ENCODE measurements at places on chromosomes 16 and 17.
A peak's percentile ranks its signal among the peaks of the same experiment; 100 is the strongest.

GRCh38 chr16:77987810-77988209 lies 34.5 kb upstream of the CLEC3A start:
- no peak for DNase-seq

GRCh38 chr16:14278749-14279148 lies 207.6 kb downstream of the MRTFB start:
- DNase-seq = no peak

DNA sequence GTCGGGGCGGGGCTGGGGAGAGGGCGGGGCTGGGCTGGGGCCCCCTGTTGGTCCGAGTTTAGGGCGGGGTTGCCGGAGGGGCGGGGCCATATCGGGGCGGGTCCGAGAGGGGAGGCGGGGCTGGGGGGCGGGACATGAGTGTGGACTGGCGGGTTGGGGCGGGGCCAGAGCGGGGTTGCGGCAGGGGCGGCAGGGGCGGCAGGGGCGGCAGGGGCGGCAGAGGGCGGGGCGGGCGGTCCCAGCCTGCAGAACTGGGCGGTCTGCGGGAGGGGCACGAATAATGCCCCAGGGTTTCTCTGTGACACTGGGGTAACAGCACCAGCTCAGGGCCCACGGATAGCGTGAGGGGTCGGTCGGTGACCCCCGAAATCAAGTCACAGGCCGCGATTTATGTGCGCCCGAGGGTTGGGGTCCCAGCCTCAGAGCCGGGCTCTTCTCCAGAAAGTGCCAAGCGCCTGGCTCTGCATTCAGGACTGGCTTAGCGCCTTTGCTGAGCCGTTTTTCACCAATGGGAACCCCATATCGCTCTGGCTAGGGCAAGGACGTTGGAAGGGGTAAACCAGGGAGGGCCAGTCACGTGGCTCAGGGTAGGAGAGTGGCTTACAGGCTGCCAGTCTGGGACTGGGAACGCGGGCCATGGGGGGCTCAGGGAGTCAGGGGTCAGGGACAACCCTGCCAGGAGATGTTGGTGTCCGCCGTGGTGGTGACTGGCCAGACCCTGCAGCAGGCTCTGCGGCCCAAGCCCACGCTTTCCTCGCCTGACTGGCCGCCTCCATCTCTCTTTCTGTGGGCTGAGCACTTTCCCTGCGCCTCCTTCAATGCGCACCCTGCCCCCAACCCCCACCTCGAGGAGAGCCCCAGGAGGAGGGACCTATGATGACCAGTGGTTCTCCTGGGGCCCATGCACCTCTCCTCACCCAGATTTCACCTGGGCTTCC lies 1.2 kb upstream of the METTL26 start:
- peak; percentile 89 for DNase-seq

DNA sequence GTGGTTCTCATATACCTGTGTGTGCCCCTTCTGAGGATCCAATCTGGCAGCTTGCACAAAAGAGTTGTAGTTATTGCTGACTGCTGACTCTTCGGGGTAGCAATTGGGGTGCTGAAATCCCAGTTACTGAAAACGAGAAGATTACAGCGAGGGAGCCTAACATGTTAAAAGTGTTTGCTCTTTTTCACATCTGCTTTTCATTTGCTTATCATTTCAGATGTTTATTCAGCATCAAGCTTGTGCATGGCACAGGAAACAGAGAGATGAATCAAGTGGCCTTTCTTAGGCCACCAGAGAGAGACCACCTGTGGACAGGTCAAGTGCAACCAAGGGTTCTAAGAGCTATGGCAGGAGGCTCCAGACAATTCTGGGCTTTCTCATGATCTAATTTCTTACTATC lies 16.9 kb downstream of the DHRS7B start:
- DNase-seq = no peak

GRCh38 chr16:58198022-58198683 lies at the start of gene CSNK2A2:
CSNK2A2 (minus strand) TSS chr16:58198106; CDS start chr16:58197736, 370 bp downstream.
- DNase-seq = peak; percentile 73

- no peak for DNase-seq
Measured at GRCh38 chr17:30780343-30780742, 44.1 kb downstream of the CRLF3 start.

DNA sequence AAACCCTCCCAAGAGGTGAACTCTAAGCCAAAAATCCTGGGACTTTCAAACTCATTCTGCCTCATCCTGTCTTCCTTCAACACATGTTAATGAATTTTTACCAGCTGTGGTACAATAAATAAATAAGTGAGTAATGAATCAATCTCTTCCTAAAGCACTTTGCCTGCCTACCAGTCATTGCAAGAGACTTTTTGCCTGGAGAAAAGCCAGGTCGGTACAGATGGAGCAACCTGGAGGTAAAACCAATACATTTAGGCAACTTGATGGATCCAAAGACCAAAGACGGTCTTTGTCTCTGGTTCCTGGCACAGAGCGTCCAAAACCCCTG lies 324.2 kb downstream of the PMP22 start:
- no peak for DNase-seq

DNA sequence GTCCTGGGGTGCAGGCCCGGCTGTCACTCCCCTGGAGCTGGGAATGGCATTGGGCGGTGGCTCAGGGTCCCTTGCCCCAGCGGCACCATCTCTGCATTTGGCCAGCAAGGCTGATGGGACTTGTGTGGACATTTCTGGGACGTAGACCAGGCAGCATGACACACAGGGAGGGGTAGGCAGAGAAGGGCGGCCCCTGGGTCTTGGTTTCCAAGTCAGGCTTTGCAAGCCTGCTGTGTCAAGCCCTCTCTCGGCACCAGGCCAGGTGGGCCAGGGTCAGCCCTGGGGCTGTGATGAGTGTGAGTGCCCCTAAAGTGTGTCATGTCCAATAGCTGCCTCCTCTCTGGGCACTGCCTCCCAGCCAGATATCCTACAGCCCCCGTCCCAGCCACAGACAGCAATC lies 335.2 kb downstream of the SEC14L1 start:
- no peak for DNase-seq
